ENCODE measurements at places on chromosomes 5 and 9.
A peak's percentile ranks its signal among the peaks of the same experiment; 100 is the strongest.

- DNase-seq: no peak
Observed at GRCh38 chr5:64108674-64109073, 57.0 kb upstream of the RNF180 start.

- no peak for DNase-seq
Observed at GRCh38 chr9:93137362-93137761, 3.3 kb upstream of the NINJ1 start.

DNA sequence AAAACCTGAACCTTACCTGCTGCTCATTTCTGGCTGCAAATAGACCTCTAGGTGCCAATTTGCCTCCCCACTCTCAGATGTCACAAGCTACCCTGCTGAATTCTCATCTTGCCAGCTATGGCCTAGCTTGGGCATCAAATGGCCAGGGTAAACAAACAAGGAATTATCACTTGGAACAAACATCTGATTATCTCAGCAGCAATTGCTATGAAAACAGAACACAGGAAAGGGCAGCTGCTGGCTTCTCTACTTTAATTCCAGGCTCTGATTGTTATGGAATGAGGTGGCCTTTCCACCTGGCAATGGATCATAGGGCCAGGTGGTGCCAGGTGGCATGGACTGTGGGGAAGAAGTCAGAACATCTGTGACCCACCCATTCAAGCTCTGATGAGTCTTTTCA is 505.1 kb downstream of the TLR4 start:
- DNase-seq: no peak

DNA sequence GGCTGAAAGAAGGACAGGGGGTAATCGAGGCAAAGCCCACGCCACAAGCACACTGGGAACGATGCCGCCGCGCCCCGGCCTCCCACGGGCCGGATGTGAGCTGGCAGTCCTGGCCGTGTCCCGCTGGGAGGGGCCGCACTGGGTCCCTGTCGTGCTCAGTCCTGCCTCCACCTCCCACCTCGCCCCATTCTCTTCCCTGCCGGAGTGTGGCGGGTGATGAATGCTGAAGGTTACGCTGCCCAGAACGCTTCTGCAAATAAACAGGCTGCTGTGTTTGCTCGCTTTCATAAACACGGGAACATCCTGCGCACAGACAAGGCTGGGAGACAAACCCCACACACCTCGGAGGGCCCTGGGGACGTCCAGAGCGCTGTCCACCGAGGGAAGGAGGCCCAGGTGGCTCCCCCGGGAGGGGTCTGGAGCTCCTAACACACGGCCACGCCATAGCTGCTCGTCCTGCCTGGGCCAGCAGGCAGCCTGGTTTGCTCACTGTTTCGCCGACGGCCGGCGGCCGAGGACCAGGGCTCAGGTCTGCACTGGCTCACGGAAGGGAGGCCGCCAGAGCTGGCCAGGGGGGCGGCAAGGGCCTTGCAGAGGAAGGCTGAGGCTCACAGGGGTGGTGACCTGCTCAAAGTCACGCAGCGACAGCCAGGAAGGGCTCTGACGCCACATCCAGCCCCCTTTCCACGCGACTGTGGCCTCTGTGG is 2.3 kb downstream of the DNLZ start:
- no peak for DNase-seq

DNA sequence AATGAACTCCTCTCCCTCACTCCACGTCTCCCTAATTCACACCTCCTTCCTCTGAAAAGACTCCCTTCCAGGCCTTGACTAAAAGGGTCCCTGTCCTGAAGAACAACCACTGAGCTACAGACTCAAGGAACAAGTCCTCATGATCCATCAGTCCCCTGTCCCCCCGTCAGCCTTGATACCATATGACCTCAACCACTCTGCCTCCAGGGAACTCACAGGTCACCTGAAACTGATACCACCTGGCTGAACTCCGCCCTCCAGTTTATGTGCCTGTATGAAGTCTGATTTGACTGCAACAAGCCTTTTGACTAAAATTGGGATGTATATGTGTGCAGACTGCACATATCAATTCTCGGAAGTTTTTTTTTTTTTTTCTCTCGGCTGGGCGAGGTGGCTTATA is 88.7 kb downstream of the UGCG start:
- no peak for DNase-seq

GRCh38 chr5:157855404-157855994 is 3.4 kb downstream of the CLINT1 start:
- DNase-seq: peak; percentile 53

DNA sequence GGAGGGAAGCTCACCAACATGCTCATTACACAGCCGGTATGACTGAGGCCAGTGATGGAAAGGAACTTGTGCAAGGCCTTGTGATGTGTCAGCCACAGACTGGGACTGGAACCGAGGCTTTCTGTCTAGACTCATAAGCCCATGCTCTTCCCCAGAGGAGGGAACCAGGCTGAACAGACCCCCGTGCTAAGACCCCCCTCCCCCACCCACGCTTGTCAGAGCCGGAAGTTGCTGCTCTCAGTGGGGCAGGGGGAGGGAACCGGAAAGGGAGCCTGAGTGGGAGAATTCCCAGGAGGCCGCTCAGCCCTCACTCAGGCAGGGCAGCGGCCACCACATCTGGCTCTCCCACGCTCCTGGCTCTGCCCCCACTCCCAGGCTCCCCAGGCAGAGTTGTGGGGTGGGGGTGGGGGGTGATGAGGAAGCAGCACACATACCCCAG is 4.1 kb upstream of the PDGFRB start:
- no peak for DNase-seq

DNA sequence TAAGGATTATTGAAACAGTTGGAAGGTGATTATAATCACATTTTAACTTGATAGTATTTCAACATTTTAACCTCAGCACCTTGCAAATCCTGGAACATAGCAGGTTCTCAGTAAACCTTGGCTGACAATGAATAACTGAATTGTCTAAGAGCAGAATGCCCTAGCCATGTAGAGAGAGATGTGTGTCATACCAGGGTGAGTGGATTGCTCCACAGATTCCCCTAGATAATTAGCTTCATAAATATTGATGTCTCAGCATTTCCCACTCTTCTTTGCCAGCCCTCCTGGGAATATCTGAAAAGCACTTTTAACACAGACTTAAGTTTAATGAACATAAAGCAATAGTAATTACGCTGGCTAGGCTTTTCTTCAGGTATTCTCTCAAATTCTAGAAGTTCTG is 363.5 kb downstream of the MAN2A1 start:
- peak; percentile 29 for DNase-seq

DNA sequence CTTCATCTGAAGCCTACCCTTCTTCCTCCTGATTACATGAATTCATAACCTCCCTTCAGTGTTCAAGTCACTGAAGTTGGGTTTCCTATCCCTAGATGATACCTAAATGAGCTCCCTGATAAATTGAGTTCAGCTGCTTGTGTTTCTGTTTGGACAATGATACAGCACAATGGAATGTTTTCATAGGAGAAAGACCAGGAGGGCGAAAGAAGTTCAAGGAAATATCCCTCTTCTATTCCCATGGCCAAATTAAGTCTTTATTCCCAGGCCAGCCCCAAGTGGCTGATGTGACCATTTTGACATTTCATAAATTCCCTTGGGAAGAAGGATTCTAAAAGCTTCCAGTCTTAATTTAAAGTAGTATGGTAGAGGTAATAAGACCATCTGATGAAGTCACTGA is 555.8 kb upstream of the CLINT1 start:
- peak; percentile 59 for DNase-seq

DNA sequence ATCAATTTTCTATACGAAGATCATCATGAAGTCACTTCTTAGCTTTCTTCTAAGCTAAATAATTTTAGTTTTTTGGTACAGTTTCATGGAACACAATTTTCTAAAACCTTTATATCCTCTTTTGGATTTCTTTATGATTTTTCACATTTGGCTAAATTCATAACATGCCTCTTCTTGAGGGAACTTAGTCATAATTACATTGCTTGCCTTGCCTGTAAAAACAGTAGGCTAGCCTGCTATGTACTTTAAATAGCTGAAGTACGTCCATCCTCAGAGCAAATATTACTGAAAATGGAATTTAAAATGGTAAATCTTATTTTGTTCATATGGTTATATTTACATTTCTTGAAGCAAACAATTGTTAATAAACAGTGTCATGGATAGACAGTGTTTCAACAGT is 225.0 kb downstream of the VPS13A start:
- no peak for DNase-seq

DNA sequence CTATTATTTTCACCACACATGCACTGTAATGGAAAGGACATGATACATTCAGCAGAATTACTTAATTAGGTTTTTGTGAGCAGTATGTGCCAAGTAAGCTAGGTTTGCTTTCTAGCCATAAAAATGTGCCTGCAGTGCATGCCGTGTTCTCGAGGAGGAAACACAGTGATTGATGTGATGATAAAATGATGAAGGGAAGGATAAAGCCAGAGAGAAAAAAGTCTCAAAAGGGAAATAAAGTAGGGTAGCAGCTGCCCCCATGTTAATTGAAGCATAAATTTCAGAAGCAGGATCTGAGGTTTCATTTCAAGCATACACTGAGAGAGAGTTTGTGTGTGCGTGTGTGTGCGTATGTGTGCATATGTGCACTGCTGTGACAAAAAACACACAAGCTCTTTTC is 714.2 kb upstream of the C9orf72 start:
- no peak for DNase-seq

DNA sequence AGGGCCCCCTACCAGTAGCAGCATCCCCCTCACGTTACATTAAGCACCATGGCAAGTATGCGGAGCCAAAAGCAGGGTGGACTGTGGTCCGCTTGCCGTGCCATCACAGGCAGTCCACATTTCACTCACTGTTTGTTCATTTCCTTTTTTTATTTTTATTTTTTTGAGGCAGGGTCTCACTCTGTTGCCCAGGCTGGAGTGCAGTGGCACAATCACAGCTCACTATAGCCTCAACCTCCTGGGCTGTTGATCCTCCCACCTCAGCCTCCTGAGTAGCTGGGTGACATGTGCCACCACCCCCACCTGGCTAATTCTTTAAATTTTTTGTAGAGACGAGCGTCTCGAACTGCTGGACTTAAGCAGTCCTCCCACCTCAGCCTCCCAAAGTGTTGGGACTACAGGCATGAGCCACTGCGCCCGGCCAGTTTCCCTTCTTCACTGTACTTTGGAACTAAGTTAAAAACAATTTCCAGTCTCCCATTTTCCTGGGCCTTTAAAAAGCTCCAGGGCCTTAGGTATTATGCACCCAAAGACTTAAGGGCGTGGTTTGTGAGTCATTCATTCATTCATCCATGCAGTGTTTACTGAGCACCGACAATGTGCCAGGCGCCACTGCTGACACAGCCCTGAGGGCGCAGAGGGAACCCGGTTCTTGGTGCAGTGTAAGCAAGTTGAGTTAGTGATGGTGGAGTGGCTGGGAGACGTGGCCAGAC is 19.9 kb downstream of the PRRX2 start:
- peak; percentile 76 for DNase-seq

DNA sequence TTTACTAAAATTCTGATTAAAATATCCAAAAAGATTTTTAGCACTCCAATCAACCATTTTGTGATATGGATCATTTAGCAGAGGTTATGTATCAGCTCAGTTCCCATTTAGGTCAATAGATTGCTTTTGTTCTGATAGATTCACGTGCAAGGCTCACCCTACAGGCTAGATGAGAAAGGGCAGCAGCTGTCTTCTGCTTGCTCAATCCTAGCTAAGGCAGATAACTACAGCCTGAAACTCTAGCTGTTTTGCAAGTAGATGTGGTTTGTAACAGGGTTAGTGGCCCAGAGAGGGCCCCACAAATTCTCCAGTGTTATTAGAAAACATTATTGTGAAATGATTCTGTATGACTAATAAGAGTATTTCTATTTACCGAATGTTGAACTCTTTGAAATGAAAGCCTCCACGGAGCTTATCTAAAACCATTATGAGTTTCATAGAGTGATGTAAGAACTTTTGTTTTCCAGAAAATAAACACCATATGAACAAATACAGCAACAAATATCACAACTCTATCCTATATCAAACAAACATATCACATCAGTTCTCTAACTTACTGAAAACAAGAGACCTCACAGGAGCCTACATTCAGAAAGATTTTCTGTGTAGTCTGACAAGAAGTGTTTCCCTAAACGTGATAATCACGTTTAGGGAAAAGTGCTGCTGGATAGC is 841.9 kb upstream of the ACO1 start:
- DNase-seq: peak; percentile 77

GRCh38 chr9:33718987-33719386 is 76.4 kb upstream of the PRSS3 start:
- no peak for DNase-seq

DNA sequence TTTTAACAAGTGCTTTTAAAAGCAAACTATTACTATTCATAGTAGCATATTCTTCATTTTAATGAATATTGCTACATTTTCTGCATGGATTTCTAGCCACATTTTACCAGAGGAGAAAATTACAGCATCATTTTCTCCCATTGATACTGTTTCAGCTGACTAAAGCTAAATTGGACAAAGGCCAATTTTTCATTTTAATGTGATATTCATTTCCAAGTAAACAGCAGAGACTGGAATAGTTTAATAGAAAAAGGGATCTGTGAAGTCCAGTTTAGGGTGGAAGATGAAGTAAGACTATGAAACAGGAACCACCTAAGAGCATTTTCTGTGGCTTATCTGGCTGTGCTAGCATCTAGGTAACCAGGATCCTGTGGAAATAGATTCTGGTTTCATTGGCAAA is 128.1 kb downstream of the GIN1 start:
- DNase-seq: no peak

DNA sequence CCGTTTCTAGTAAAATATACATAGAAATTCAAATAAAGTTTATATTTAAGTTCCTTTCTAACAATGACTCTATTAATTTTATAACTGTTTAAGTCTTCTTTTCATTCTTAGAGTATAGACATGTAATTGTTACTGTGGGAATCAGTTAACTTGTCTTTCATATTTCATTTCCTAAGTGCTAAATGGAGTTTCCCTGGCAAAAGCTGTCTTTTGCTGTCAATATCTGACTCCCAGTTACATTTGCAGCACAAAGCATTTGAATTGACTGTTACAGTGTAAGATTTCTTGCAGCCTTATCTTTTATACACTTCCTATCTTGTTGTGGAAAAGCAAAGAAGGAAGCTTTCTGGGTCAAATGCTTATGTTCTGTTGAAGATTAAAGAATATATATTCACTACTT is 1026.3 kb downstream of the CDH9 start:
- no peak for DNase-seq

- DNase-seq: no peak
Observed at GRCh38 chr5:145465474-145466263, 369.5 kb downstream of the PRELID2 start.

GRCh38 chr9:1319436-1319835 is 269.3 kb downstream of the DMRT2 start:
- DNase-seq: no peak

GRCh38 chr5:146690880-146691355 is 174.9 kb upstream of the GPR151 start:
- DNase-seq: no peak

- DNase-seq: no peak
Observed at GRCh38 chr5:157657516-157657915, 5.3 kb upstream of the SOX30 start.

DNA sequence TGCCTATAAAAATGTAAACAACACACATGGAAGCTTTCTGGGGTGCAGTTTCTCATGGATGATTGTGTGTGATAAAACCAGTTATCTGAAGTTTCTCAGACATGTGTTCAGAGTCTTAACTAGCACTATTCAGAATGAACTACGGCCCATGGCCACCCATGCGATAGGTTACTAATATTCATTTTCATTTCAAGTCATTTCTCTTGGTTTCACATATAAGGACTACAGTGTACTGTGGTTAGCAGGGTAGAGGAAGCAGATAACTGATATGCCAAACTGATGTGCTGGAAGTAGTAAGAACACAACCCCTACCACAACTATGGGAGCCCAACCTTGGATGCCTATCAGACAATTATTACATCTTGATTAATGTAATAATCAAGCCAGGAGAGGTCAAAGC is 372.1 kb downstream of the DTWD2 start:
- no peak for DNase-seq

GRCh38 chr9:16150501-16150900 is 597.7 kb downstream of the CCDC171 start:
- no peak for DNase-seq

All from mammary epithelial cell (primary cell).